ENCODE measurements at places on chromosomes 7 and 10.
A peak's percentile ranks its signal among the peaks of the same experiment; 100 is the strongest.

- peak; percentile 32 for DNase-seq
Observed at GRCh38 chr7:45088821-45089340, at the start of gene NACAD. Gene NACAD (minus strand): TSS chr7:45088969. CDS start chr7:45088894, 75 bp downstream.

- no peak for DNase-seq
Observed at GRCh38 chr10:32788359-32788758, 169.7 kb downstream of the ITGB1 start.

DNA sequence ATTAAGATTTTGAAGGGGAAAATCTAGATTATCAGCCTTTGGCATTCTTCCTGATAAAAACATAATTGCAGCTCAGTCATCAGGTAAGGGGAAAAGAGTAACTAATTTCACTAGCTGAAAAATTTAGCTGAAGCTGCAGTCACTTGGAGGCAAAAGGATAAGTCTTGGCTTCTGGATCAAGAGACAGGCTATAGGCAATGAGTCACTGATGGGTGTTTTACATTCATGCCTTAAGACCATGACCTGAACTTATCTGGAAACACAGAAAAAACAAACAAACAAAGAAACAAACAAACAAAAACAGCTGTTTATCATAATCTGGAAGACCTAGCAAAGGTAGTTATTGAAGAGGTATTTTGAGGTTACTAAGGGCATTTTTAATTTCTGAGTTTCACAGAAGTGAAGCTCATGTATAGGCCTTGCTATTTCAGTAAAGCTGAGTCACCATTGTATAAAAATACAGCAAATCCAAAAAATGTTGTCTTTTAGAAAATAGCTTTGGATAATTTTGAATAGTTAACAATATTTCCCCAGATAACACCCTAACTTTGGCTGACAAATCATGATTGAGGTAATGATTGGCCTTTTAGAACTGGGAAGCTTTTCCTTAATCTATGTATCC is 40.3 kb downstream of the ZNF22 start:
- no peak for DNase-seq

DNA sequence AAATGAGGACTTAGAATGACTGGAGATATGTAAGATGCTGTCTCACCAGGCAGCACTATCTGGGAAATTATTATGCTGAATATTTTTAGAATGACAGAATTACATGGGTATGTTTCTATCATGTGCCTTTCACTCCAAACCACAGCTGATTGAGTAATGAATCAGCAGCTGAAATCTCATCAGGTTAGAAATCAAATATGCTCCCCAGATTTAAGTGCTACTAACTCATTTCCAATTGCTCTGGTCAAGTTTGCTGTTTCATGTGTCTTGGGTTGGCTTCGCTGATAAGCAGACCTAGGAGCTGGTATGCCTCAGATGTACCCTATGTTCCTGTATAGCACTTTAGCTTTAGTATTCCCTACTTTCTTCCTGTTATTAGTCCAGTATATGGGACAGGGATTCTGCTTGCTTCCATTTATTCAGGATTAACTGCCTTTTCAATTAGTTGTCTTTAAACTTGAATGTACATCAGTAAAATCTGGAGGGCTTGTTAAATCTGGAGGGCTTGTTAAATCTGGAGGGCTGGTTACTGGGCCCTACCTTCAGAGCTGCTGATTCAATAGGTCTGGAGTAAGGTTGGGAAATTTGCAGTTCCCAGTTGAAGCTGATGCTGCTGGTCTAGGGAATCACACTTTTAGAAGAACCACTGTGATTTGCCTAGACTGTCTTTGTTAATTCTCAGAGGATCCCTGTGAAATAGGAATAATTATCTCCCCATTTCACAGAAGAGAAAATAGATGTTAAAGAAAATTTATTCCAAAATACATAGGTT is 172.9 kb downstream of the DKK1 start:
- DNase-seq = no peak

GRCh38 chr7:100641463-100641859 is at the start of gene TFR2:
Gene TFR2 (minus strand): TSS chr7:100641552. CDS start chr7:100641509, 43 bp downstream.
- no peak for DNase-seq
